Right atrium auricular region (tissue), 2 donors: ENCODE measurements at places on chromosomes 1 and 21. TPM values are rescaled to one million over a fixed set of nuclear protein-coding genes. Genes with fewer than 3 reads are reported as not detected.

- DNase-seq = no peak
These were observed 5.9 kb downstream of the TP73 start for GRCh38 chr1:3658231-3658615.

DNA sequence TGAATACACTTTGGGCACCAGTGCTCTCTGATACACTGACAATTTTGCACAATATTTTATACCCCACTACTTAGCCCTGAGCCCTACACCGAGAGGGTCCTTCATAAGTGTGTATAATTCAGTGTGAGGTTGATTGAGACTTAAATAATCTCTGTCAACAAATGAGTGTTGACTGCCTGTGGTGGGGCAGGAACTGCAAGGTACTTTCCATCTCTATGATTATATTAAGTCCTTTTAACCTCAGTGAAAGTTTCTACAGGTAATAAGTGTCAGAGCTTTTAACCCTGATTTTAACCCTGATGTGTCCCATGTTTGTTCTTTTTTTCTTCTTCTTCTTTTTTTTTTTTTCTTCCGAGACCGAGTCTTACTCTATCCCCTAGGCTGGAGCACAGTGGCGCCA is 5.8 kb downstream of the CASQ1 start:
- no peak for DNase-seq

- DNase-seq = no peak
These were observed 493 bp upstream of the ESPN start for GRCh38 chr1:6424000-6424565.

GRCh38 chr1:171251042-171251951 is 3.0 kb downstream of the FMO1 start:
- peak; percentile 66 for DNase-seq

DNA sequence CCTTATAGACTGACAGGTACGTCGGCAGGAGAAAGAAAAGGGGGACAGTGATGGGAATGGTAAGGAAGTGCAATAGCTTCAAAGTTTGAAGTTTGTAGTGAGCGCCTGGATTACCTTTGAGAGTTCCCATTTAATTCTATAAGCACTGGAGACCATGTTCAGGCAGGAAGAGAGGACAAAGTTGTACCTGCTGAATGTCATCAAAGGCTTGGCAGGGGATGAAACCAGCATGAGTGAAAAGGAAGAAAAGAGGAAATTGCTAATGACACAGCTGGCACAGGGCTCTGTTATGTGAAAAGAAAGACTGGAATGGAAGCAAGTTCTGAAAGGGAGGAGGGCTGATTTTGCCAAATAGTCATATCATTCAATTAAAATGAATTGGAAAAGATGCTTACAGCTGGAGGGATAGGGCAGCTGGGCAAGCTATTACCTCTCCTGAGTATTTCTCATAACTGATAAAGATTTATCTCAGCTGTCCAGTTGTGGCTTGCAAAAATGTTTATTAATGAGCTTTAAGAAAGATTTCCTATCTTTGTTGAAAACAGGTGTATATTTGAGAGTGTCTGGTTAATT is 109.2 kb downstream of the HMCN1 start:
- DNase-seq = no peak

- no peak for DNase-seq
These were observed 5.3 kb downstream of the SSU72 start for GRCh38 chr1:1569341-1569740.

GRCh38 chr1:100100202-100100601 is 32.5 kb downstream of the SASS6 start:
- no peak for DNase-seq

GRCh38 chr1:235102259-235102582 is 26.4 kb downstream of the TOMM20 start:
- no peak for DNase-seq

DNA sequence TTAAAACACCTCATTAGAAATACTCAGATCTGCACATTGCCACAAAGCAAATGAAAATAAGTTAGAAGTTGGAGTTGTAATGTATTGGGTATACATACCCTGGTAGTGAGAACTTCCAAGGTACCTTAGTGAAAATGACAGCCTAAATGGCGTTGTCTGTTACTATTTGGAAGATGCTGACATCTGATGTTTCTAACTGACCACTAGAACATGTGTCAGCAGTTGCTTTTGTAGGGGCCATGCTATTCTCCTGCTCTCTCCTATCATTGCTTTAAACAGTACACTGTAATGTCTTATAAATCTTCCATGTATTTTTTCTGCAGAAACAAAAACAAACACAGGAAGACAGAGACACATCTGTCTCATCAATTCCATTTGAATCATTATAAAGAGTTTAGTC is 40.1 kb downstream of the LAMC1 start:
- DNase-seq = no peak

GRCh38 chr1:91753878-91754277 is 132.1 kb downstream of the TGFBR3 start:
- DNase-seq = no peak

GRCh38 chr1:224377676-224378006 is 21.0 kb downstream of the CNIH4 start:
- DNase-seq = no peak

DNA sequence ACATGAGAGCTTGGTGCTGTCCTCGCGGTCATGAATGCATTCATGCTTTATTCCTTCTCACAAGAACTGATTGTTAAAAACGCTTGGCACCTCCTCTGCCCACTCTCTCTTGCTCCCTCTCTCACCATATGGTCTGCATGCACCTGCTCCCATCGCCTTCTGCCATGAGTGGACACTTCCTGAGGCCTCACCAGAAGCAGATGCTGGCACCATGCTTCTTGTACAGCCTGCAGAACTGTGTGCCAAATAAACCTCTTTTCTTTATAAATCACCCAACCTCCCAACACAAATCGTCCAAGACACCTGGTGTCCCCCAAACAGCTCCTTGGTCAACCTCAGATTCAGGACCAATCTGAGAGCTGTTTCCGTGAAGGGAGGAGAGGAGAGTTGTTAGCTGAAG is 43.3 kb upstream of the PCBP3 start:
- no peak for DNase-seq

DNA sequence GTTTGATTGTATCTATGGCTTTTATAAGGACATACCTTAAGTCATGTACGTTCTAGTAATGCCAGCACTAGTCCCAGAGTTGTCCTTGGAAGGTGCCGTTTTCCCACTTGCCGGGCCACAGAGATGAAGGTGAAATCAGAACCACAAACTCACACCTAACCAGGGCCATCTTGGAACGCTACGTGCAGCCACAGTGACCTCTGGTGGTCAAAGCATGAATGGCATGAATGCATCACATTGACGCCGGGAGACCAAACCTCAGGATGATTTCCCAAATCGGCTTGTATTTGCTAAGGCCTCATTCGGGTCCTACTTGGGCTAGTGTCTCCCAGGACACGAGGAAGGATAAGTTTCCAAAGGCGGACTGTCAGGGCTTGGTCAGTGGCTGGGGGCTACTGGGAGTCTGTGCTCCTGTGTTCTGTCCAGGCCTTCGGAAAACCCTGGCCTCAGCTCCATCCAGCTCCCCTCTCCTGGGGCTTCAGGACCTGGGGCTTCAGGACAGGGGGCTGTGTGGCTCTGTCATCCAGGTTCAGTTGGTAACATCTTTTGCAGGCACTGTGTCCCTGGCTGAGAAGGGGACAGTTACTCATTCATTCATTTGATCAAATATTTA is 260.5 kb downstream of the PRDM2 start:
- DNase-seq = peak; percentile 79

GRCh38 chr21:14366998-14367397 is 15.9 kb downstream of the HSPA13 start:
- DNase-seq = no peak

DNA sequence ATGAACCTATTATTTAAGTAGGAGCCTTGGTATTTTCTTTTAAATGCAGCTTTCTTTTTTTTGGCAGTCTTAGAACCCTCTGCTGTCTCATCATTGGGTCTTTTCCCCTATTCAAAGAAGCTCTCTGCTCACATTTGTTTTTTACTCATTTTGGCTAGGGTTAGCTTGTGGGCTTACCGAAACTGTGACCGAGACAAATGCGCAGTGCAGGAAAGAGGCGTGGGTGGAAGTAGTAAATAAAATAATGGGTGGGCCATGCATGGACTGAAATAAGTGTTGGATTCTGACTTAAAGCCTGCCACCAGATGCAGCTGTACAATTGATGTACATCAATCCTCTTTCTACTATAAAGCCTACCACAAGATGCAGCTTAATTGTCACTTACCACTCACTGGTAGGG is 14.7 kb downstream of the XPR1 start:
- DNase-seq = no peak

GRCh38 chr1:74481607-74482006 is 30.8 kb downstream of the LRRC53 start:
- no peak for DNase-seq

- DNase-seq = peak; percentile 73
These were observed 99.4 kb downstream of the TSEN15 start for GRCh38 chr1:184150776-184151531.

DNA sequence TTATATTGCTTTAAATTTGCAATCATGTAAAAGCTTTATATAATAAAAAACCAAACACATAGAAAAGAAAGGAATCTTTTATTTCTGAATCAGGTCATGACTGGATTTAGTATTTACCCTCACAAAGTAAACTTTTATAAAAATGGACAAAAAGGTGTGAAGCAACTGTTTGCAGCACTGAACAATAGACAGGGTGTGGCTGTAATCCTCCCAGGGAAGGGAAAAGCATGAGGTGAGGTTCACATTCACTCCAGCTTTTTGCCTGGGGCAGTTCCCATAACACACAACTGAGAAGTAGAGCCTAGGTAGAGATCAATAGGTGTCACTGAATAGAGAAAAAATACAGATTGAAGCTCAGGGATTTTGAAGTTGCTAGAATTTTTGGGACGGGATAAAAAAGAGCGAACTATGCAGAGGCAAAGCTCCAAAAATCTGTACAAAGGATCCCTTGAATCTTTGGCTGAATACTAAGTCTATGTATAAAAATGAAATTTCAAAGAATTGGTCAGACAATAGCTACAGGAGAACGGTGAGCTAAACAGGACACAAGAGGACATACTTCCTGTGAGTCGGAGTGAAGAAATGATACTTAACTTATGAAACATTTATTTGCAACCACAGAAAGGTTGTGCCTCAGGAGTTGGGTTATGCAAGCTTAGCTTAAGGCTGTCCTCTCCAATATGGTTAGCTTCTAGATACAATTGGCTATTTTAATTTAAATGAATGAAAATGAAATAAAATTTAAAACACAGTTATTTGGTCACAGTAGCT is 162.0 kb upstream of the ZP4 start:
- no peak for DNase-seq

GRCh38 chr1:101030881-101031280 is 5.3 kb upstream of the DPH5 start:
- DNase-seq = no peak

DNA sequence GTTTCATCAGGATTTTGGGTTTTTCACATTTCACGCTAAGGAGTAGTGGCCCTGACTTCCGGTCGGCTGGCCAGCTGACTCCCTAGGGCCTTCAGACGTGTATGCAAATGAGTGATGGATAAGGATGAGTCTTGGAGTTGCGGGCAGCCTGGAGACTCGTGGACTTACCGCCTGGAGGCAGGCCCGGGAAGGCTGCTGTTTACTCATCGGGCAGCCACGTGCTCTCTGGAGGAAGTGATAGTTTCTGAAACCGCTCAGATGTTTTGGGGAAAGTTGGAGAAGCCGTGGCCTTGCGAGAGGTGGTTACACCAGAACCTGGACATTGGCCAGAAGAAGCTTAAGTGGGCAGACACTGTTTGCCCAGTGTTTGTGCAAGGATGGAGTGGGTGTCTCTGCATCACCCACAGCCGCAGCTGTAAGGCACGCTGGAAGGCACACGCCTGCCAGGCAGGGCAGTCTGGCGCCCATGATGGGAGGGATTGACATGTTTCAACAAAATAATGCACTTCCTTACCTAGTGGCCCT is 23.1 kb upstream of the TNFRSF1B start:
- peak; percentile 95 for DNase-seq

GRCh38 chr1:151326619-151327222 is 495 bp downstream of the PI4KB start:
- peak; percentile 68 for DNase-seq

GRCh38 chr1:12473596-12474362 is 144.2 kb downstream of the DHRS3 start:
- DNase-seq = no peak

GRCh38 chr1:216034506-216034905 is 388.7 kb downstream of the USH2A start:
- no peak for DNase-seq

DNA sequence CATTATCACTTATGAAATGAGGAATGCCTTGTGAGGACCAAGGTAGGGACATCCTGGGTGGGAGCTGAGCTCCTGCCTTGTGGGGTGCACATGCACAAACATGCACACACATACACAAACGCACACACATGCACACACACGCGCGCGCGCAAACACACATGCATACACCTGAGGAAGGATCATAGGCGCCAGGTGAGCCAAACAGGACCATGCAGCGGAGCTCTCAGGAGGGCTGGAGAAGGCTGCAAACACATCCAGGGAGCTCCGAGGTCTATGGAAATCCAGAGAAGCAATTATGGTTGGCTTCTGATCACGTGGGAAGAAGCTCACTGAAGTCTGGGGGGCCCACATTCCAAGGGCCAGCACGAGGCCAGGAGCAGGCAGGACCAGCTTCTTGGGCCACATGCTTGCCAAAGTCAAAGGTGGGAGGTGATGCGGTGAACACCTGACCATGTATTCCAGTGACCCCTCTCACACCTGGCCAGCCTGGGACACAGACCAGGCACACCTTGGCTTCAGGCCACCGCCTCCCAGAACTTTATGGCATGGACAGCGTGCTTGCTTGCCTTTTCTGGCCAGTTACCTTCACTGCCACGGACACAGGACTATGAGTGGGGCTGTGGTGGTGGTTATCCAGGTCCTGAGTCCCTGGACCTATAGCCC is 13.6 kb downstream of the GPR137B start:
- no peak for DNase-seq

Gene ALX3
- total RNA-seq = not detected

Gene MTARC1
- total RNA-seq = 6.1 TPM

Gene PODN
- 44.1 TPM for total RNA-seq

Gene ERVH48-1
- total RNA-seq = not detected

Gene LMX1A
- total RNA-seq = not detected

Gene FHAD1
- not detected for total RNA-seq

Gene C1orf94
- total RNA-seq = not detected

Gene OR2T35
- total RNA-seq = not detected
